ENCODE measurements at places on chromosomes 5 and 9. TPM values are rescaled to one million over a fixed set of nuclear protein-coding genes. Genes with fewer than 3 reads are reported as not detected.

The C9 gene
- not detected for polyA plus RNA-seq

The TMC1 gene
- polyA plus RNA-seq: 0.42 TPM

The FOXD4 gene
- polyA plus RNA-seq: not detected

- DNase-seq: no peak
These were observed 17.6 kb downstream of the NCS1 start for GRCh38 chr9:130189840-130190239.

- DNase-seq: no peak
These were observed 23.0 kb downstream of the CDH10 start for GRCh38 chr5:24621792-24622191.

- no peak for DNase-seq
These were observed 145.4 kb downstream of the CDK5RAP2 start for GRCh38 chr9:120434532-120434931.

GRCh38 chr9:69919461-69920061 lies 98.9 kb downstream of the CFAP95 start:
- peak; percentile 84 for DNase-seq

- DNase-seq: no peak
These were observed 5.7 kb downstream of the C9orf43 start for GRCh38 chr9:113416149-113416721.

- DNase-seq: no peak
These were observed 13.9 kb upstream of the FEM1C start for GRCh38 chr5:115558388-115558956.

- no peak for DNase-seq
These were observed 101.0 kb downstream of the TLE1 start for GRCh38 chr9:81588148-81588871.

DNA sequence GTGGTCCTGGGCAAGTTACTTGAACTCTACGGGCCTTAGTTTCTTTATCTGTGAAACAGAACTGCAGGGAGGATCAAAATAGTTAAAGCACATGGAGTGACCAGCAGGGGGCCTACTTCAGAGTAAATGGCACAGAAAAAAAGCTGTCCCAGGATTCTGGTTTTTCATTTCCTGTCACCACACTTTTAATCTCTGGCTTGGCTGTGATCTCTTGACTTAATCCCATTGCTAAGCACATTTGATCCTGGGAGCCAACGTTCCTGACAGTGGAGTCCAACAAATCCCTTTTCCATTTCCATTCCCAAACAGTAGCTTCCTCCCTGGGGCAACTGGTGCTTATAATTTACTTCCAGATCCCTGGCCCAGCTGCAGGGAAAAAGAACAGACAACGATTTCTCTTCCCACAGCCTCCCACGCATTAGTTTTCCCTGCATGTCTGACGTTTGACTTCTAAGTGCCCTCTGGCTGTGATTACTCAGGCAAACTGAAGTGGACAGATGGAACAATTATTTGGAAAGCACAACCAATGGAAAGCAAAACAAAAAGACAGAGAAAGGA lies 136.5 kb upstream of the STK32A start:
- DNase-seq: peak; percentile 91

- DNase-seq: no peak
These were observed 153.9 kb upstream of the GNA14 start for GRCh38 chr9:77802064-77802463.

DNA sequence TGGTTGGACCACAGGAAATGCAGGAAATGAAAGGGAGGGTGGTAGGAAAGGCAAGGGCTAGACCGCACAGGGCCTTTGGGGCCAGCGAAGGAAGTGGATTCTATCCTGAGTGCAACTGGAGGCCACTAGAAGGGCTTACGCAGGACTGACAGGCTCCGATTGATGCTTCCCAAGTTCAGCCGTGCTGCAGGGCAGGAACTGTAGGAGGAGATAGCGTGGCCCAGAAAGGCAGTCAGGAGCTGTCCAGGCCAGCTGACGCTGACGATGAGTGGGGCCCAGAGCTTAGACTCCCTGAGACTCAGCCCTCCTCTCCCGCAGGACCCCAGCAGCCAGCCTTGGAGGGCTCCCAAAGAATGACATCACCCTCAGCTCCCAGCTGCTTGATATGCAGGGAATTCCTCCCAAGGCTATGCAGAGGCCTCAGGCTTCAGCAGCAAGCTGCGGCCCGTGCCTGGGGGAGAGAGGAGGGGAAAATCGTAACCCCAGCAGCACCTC lies 48.8 kb downstream of the KCNIP1 start:
- DNase-seq: peak; percentile 68

- no peak for DNase-seq
These were observed 2.0 kb downstream of the OBP2B start for GRCh38 chr9:133207021-133207531.

DNA sequence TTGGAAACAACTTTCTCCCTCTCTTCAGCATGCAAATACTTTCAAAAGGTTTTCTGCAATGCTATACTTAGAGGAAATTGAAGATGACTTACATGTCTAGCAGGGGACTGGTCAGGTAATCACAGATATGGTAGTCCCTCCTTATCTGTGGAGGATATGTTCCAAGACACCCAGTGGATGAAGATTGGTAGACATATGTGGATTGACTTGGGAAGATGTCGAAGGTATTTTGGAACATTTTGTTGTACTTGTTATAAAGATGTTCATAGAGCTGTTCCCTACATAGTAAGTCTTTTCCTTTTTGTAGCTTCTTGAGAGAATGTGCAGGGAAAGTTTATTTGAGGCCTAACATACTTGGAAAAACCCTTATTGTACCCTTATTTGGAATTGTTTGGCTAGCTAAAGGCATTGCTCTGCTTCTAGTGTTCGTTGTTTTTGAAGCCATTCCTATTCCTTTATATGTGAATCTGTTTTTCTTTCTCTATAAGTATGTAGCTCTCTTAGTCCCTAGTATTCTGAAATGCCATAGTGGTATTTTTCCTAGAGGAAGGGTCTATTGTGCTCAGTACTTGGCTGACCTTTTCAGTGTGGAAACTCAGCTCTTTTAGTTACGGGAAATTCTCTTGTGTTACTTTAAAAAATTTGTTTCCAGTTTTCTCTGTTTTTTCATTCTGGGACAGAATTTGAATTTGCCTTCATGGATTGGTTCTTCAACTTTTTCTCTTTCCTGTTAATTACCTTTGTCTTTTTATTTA lies 25.7 kb downstream of the GPR151 start:
- DNase-seq: no peak

DNA sequence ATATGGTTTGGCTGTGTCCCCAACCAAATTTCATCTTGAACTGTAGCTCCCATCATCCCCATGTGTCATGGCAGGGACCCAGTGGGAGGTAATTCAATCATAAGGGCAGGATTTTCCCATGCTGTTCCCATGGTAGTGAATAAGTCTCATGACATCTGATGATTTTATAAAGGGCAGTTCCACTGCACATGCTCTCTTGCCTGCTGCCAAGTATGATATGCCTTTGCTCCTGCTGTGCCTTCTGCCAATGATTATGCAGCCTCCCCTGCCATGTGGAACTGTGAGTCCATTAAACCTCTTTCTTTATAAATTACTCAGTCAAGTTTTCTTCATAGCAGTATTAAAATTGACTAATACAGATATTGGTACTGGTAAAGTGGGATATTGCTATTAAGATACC lies 42.4 kb downstream of the MARCHF11 start:
- no peak for DNase-seq

DNA sequence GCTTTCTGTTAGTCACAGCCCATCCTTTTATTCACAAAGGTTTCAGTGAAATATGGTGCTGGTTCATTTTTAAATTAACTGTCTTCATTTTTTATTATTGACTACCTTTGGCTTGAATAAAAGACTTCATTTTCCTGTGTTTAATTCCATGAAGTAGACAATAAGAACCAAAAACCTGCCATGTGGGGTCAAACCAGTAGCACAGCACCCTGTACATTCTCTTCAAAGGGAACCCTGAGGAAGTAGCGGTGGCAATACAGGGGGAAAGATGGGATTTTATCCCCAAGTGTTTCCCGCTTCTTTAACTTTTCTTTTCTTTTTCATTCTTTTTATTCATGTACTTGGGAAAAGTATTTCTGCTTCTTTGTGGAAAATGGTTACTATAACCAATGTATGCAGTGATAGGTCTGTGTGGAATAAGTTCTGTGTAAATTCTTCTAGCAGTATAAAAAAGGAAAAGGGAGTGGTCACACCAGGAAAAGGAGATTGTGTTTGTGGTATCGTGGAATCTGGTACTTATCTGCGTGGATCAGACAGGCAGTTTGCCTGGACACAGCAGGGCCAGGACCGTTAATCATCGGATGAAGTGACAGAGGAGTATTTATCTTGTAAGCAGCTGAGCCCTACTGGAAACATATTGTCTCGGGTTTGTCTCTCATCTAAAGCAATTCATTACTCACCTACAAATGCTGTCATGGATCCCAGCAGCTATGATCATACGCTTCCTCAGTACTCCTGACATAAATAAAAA lies 94.2 kb downstream of the PPIC start:
- DNase-seq: no peak

DNA sequence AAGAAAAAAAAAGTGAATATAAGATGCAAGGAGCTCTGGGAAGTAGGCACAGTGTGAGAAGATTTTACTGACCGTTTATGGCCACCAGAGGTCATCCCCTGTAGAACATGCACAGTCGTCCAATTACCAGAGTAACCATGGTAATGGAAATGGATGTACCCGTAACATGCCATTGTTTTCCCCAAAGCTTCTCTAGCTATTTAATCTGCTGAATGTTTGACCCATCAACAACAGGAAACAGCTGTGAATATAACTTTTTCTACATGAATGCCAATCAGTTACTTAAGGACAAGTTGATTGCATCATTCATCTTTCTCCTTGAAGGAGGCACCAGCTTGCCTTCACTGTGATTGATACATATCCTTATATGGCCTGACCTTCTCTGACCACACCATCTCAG lies 1967.0 kb upstream of the CDH9 start:
- peak; percentile 36 for DNase-seq

- peak; percentile 85 for DNase-seq
These were observed 57.2 kb upstream of the DHFR start for GRCh38 chr5:80711938-80712337.

- peak; percentile 86 for DNase-seq
These were observed 55.7 kb downstream of the TSSK1B start for GRCh38 chr5:113378959-113379541.

GRCh38 chr9:126690431-126691051 lies 76.8 kb downstream of the LMX1B start:
- peak; percentile 84 for DNase-seq

DNA sequence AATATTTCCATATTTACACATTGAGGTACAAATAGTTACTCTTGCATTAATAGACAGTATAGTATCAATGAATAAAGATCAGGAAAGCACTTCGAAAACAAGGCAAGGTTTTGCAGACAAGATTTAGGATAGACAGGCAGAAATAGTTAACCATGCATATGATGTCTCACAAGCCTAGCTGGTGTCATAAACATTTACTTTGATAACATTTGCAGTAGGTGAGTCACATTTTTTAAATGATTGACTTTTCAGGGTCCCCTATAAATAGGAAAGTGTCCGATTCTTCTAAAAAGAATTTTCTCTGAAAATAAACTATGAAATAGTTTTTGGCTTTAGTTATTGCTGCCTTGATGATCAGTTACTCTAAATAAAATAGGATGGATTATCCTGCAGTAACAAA lies 162.1 kb downstream of the SNX18 start:
- DNase-seq: no peak

GRCh38 chr5:61619289-61619688 lies 287.2 kb downstream of the ZSWIM6 start:
- DNase-seq: no peak

- no peak for DNase-seq
These were observed 16.1 kb upstream of the ARHGAP26 start for GRCh38 chr5:142754031-142754430.

All from GM23338 (cell line).